ENCODE measurements at places on chromosomes 13 and 19. TPM values are rescaled to one million over a fixed set of nuclear protein-coding genes. Genes with fewer than 3 reads are reported as not detected.
A peak's percentile ranks its signal among the peaks of the same experiment; 100 is the strongest.

Gene WDR88
- total RNA-seq, result not detected

DNA sequence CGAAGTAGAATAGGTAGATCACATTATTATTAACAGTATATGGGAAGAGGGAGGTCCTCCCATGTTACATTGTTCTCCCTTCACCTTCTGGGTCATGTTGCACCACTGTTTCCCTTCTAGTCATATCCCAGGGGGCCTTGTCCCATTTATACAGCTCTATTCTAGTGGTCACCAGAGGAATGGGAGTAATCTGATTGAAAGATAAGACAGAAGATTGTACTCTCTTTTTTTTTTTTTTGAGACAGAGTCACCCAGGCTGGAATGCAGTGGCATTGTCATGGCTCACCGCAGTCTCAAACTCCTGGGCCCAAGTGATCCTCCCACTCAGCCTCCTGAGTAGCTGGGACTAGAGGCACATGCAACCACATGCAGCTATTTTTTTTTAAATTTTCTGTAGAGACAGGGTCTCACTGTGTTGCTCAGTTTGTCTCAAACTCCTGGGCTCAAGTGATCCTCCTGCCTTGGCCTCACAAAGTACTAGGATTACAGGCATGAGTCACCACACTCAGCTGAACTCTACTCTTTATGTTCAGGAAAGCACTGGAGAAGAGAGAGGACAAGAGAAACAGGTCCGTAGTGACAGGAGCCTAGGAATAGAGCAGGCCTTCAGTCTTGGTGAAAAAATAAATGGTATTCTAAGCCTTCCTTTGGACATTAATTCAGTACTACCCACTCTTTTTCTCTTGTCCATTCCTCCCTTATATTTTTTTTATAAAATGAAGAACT lies 4.3 kb upstream of the ZNF529 start:
- no peak for DNase-seq

Gene ADGRL1
- total RNA-seq, result 31.5 TPM

GRCh38 chr19:1273263-1274041 lies 1.9 kb upstream of the FAM174C start:
- no peak for DNase-seq

- peak; percentile 99 for DNase-seq
Measured at GRCh38 chr19:40962460-40962961, 28.6 kb upstream of the CYP2B6 start.

DNA sequence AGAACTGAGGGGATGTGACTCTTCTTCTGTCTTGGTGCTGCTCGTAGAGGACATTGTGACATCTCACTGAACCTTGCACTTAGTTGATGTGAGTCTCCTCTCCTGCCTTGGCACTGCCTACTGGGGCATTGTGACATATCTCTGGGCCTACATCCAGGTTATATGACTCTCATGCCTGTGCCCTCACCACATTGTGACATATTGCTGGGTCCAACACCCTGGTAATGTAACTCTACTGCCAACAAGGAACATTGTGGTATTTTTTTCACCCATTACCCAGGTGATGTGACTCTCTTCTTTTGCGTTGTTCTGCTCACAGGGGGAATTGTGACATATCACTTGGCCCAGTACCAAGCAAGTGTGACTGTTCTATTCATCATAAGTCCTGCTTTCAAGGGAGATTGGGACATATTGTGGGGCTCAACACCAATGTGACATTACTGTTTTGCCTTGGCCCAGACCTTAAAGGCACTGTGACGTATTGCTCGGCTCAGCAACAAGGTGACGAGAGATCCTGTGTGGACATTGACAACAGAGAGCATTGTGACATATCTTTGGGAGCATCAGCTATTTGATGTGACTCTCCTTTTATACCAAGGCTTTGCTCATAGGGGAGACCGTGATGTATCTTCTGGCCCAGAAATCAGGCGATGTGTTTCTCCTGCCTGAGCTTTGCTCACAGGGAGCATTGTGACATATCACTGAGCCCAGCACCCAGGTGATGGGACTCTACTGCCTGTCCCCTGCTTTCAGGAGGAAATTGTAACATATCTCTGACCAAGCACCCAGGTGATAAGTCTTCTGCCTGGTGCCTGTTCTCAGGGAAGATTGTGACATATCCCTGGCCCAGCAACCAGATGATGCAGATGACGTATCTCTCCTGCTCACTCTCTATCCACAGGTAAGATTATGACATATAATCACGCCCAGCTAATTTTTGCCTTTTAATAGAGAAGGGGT lies 12.2 kb upstream of the ZNF429 start:
- DNase-seq, result peak; percentile 49

DNA sequence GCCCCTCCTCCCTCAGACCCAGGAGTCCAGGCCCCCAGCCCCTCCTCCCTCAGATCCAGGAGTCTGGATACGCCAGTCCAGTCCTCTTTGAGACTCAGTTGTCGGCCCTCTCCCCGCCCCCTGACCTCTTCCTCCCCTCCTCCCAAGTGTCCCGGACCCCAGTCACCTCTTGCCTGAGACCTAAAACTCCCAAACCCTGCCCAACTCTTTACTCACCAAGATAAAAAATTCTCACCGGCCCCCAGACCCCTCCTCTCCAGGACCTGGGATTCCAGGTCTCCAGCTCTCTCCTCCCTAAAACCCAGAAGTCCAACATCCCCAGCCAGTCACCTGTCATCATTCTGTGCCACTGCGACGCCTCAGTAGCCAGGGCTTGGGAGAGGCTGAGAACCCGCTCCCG lies 1.4 kb upstream of the HSD17B14 start:
- DNase-seq, result no peak

Gene PEPD
- total RNA-seq, result 64.9 TPM

Gene KISS1R
- total RNA-seq, result not detected

Gene PSG2
- not detected for total RNA-seq

- no peak for DNase-seq
Measured at GRCh38 chr19:55088021-55088451, 12.4 kb downstream of the EPS8L1 start.

Gene CLEC11A
- total RNA-seq, result not detected

DNA sequence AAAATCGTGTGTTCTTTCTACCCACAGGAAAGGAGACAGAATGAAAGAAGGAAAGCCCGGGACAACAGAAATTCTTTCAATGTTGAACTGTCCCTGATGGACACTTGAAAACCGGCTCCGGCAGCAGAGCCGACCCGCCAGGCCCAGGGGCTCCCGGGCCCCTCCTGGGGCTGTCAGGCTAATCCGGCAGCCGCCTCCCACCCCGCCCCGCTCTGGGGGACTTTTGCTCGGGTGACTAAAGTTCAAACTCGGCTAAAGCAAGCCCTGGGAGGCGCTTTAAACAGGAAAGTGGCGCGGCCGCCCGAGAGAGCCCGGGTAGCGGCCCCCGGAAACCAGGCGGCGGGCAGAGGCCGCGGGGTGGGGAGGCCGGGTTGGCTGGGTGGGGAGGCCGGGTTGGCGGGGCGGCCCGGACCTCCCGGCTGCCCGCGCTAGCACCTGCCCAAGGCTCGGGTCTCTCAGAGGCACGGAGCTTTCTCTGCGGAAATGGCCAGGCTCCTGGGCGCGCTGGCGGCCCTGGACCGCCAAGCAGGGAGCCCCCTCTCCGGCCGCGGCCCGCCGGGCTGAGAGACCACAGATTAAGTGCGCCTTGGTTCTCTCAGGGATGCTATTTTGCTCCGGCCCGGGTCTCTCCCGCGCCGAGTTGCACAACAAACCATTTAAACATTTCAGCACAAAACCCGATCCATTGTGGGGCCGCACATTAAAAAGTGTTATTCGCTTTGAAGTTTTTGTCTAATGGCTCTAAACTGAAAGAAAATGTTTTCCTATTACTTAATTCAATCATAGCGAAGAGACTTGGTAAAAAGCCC lies 2.6 kb upstream of the GSX1 start:
- no peak for DNase-seq

GRCh38 chr19:18330868-18331267 lies 8.0 kb upstream of the LSM4 start:
- no peak for DNase-seq

Gene KLK7
- total RNA-seq, result 98.1 TPM

Gene RNF17
- not detected for total RNA-seq

Gene SLC1A5
- total RNA-seq, result 264 TPM

DNA sequence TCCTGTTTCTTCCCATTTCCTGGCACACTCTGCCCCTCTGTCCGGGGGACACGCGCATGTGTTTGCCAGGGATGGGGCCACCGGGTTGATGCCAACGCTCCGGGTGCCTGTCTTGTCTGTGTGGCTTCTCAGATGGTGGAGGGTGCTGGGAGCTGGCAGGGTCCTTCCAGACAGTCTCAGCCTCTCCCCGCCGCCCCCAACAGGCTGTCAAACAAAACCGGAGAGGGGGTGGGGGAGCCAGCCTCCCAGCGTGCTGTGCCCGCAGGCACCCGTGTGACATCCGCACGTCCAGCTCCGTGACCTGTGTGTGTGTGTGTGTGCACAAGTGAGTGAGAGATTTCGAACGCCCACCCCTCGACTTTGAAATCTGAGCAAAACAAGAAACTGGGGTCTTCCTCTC lies 10.6 kb upstream of the EHD2 start:
- DNase-seq, result no peak

Gene NLRP7
- 0.25 TPM for total RNA-seq

Gene SHD
- total RNA-seq, result not detected

GRCh38 chr13:111304041-111304544 lies 16.3 kb upstream of the TEX29 start:
- DNase-seq, result no peak

Gene NPAS1
- total RNA-seq, result 1.4 TPM

DNA sequence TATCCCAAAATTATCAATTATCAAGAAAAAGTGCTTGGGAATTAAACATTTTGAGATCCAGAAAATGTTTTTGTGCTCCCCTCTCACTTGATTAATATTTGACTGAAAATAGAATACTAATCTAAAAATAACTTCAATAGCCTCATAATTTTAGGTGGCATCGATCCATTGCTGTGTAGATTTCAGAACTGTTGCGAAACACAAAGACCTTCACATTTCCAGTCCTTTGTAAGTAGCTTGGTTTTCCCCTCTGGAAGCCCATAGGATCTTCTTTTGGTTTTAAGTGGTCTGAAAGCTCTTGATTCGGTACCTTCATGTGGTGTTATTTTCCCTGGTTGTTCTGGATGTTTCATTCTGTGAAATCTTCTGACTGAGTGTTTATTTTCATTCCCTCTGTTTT lies 176.5 kb downstream of the NUFIP1 start:
- DNase-seq, result no peak

DNA sequence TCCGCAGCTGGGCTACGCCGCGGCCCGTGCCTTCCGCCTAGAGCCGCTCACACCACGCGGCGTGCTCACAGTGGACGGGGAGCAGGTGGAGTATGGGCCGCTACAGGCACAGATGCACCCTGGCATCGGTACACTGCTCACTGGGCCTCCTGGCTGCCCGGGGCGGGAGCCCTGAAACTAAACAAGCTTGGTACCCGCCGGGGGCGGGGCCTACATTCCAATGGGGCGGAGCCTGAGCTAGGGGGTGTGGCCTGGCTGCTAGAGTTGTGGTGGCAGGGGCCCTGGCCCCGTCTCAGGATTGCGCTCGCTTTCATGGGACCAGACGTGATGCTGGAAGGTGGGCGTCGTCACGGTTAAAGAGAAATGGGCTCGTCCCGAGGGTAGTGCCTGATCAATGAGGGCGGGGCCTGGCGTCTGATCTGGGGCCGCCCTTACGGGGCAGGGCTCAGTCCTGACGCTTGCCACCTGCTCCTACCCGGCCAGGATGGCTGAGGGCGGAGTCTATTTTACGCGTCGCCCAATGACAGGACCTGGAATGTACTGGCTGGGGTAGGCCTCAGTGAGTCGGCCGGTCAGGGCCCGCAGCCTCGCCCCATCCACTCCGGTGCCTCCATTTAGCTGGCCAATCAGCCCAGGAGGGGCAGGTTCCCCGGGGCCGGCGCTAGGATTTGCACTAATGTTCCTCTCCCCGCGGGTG lies 7.4 kb downstream of the DBP start:
- DNase-seq, result no peak

Gene EDNRB
- not detected for total RNA-seq

GRCh38 chr13:87444135-87444534 lies 227.0 kb upstream of the SLITRK5 start:
- DNase-seq, result no peak

GRCh38 chr13:66159511-66159910 lies 1070.6 kb downstream of the PCDH9 start:
- DNase-seq, result no peak

GRCh38 chr19:1239796-1240737 lies 1.5 kb upstream of the ATP5F1D start:
- DNase-seq, result peak; percentile 43

Gene PRR20B
- total RNA-seq, result not detected

- no peak for DNase-seq
Measured at GRCh38 chr19:33171916-33172359, 22.2 kb upstream of the LRP3 start.

GRCh38 chr13:72384879-72385278 lies 342.6 kb downstream of the MZT1 start:
- peak; percentile 10 for DNase-seq

DNA sequence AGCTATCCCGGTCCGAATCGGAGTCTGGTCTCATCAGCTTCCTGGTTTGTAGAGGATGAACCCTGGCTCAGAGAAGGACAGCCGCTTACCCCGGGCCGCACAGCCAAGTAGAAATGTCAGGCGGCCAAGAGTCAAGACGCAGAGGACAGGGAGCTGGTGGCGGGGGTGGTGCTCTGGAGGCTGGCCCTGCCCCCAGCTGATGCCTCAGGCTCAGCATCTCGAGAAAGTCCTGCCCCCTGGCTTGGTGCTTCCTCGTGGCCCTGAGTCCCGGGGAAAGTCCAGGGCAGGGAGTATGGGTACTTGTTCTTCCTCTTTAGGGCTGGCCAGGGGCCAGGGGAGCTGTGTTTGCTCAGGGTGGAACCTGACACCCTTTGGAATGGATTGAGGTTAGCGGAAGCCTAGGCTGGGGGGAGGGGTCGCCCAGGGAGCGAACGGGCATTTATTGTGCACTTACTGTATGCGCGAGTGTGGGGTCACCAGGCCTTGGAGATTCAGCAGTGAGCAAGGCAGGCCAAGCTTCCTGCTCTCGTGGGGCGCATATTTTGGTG lies 2.2 kb downstream of the TJP3 start:
- peak; percentile 91 for DNase-seq

DNA sequence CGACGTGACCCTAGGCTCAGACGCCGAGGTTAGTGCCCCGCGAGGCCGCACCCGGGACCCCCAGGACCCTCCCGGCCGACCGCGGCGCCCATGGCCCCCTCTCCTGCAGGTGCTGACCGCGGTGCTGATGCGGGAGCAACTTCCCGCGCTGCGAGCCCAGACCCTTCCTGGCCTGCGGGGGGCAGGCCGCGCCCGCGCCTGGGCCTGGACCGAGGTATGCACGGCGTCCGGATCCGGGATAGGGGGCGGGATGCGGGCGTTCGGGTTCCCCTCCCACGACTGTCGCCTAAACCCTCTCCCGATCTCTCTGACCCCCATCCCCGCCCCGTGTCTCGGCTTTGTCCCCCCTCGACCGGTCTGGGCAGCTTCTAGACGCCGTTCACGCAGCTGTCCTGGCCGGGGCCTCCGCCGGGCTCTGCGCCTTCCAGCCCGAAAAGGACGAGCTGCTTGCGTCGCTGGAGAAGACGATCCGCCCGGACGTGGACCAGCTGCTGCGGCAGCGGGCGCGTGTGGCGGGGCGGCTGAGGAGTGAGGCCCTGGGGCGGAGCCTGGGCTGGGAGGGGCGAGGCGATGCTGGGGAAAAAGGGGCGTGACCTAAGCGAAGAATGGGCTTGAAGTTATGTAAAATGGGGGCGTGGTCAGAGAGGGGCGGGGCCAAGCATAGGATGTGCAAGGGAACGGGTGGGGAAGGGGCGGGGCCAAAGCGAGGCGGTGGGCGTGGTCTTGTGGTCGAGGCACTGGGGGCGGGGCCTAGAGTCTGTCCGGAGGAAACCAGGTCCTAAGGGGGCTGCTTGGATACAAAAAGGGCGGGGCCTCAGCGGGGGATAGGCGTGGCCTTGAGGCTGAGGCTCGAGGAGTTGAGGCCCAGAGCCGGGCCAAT lies 16.0 kb upstream of the COLGALT1 start:
- DNase-seq, result peak; percentile 91

GRCh38 chr19:34733266-34733745 lies 737 bp upstream of the ZNF181 start:
- DNase-seq, result no peak

Gene MAB21L1
- not detected for total RNA-seq

Gene ATP4B
- total RNA-seq, result not detected

Data from PC-9 (cell line).